ENCODE measurements at places on chromosomes 4 and X.

GRCh38 chrX:153459986-153460385 is 10.4 kb downstream of the HAUS7 start:
- no peak for DNase-seq

DNA sequence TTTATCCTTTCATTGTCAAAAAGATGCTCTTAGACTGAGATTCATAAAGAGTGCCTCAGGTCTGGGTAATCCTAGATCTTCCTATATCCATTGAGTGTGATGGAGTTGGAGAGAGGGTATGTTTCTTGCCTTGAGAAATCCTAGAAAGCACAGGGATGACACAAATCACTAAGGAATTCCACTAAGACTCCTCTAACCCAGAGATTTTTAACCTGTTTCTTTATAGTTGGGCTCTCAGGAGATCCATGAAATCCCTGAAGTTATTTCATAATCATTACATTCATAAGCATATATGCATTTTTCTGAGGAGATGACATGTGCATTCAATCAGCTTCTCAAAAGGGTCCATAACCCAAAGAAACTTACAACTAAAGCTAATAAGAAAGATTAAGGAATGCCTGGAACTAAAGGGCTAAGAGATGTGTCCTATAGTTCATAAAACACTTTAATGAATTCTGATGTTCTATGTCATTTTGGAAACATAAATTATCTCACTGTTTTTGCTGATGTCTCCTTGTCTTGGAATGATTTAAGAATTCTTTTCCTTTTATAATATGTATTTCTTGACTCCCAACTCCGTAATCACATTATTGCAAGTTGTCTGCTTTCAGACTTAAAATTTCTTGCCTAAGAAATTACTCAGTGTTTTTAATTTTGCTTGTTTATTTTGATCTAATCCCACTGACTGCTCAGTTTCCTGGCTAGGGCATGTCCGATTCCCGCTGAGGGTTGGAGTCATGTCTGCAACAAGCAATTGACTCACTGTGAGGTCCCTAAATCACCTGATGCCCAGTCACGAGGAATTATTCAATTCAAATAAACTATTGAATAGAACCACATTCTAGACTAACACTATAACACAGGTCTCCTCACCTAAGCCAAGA is 2.8 kb upstream of the AMTN start:
- no peak for DNase-seq

DNA sequence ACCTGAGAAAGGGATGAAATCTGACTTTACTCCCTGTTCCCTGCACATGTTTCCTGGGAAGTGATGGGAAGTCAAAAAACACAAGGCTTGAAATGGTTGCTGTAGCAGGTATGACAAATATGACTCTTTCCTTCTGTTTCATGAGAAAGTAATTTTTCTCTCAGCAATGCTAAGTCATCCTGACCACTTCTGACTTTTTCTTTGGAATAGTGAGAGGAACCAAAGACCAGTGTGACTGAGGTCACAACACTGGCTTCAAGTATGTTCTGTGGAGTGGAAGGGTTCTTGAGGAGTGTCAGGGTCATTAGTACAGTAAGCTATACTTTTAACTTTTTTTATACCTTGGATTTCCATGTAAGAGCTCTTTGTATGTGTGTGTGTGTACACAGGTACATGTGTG is 225.3 kb downstream of the PPP3CA start:
- DNase-seq = peak; percentile 40

DNA sequence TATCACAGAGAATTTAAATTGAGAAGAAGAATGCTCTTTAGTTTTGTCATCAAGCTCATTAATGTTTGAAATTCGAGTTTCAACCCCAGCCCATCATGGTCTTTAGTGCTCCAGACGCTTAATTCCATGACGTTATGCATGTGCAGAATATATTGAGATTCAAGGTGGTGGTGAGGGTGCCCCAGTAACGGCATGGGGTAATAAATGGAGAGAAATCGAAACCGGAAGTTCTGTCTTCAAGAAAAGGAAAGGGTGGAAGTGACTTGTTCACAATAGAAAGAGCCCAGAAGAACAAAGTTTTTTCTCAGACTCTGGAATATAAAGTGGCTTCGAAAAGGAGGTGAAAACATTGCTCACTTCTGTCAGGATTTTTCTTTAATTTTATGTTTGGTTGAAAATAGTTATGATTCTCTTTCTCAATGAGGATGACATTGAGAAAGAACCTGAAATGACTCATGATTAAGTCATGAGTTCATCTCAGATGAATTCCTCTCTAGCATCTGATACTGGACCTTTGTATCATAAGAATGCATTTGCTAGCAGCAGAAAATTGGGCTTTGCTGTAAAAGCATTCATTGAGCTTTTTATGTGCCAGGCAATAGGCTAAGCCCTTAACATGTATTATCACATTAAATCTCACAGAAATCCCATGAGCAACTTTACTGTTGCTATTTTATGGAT is 779 bp upstream of the DDX60L start:
- peak; percentile 92 for DNase-seq

DNA sequence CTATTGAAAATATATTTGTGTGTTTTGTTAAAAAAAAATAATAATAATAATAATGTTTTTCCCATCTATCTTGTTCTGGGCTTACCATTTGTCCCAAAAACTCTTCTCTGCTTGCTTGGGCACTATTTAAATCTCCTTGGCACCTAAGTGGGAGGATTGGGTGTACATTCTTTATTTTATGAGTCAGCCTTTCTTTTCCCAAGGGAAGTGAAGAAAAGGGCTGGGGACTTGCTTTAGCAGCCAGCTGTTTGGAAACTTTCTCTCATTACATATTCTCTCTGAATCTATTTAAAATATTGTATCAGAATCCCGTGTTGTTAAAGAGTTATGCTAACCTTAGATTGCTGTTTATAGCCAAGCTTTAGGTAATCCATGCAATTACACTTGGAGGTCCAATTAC is 2332.4 kb downstream of the ARAP2 start:
- no peak for DNase-seq

GRCh38 chrX:74023203-74023602 is 280.8 kb upstream of the ZCCHC13 start:
- DNase-seq = no peak

- DNase-seq = no peak
Observed at GRCh38 chr4:175424111-175424510, 388.0 kb downstream of the GPM6A start.

DNA sequence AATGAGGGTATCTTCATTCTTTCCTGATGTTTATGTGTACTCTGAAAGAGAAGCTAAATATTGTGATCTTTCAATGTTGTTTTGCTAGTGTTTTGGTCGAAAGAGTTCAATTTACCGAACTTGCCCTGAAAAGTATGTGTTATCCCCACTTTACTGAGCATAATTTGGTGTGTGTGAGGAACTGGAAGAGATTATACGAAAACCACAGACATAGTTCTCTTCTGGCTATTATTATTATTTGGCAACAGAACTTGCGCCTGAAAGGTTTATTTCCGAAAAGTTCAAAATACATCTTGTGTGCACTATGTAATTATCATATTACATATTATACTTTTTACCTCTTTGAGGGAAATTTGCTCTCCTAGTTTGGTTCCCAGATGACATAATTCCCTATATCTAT is 232.5 kb upstream of the INTU start:
- no peak for DNase-seq

- DNase-seq = peak; percentile 1
Observed at GRCh38 chr4:71540749-71541269, 202.0 kb downstream of the SLC4A4 start.
